ENCODE measurements at places on chromosomes 16 and 17.

DNA sequence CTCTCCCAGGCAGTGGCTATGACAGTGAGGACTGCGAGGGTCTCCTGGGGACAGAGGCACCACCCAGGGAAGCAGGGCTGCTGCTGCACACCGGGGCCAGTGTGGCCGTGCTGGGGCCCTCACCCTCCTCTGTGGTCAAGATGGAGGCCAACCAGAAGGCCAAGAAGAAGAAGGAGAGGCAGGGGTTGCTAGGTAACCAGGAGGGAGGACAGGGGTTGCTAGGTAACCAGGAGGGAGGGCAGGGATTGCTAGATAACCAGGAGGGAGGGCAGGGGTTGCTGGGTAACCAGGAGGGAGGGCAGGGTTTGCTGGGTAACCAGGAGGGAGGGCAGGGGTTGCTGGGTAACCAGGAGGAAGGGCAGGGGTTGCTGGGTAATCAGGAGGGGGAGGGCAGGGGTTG lies 55.2 kb downstream of the ACTG1 start:
- DNase-seq, result no peak

GRCh38 chr16:77960766-77961165 lies 61.6 kb upstream of the CLEC3A start:
- DNase-seq, result no peak

DNA sequence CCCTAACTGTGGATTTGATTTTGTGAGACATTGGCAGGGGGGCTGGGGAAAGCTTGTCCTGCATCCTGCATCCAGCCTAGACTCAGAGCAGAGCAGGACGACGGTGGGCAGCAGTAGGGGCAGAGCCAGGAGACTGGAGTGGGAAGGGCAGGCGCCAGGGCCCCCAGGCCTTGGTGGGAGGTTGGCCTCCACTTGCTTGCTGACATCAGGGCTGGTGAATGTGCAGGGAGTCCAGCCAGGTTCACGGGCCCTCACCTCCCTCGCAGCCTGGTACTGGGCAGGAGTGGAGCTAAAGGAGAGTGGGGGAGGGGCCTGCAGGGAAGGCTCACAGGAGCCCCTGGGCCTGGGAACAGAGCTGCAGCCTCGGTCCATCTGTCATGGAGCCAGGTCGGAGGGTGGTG lies 2.2 kb upstream of the SMTNL2 start:
- DNase-seq, result no peak

- no peak for DNase-seq
These were observed 259.0 kb downstream of the HS3ST4 start for GRCh38 chr16:25950586-25951281.

DNA sequence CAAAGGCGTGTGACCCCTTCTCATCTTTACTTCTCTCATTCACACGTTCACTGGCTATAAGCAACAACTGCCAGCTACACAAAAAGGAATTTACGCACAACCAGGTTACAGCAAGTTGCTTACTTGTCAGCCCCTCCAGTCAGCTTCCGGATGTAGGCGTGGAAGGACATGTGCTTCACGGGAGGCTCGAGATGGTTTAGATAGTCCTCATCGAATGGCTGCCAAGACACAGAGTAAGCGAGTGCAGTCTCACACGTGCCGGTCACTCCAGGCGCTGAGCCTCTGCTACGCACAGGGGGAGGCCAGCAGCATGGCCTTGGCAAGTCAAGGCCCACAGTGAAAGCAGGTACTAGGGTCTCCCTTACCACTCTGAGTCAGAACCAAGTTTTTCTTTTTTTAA lies 28.3 kb downstream of the NPLOC4 start:
- no peak for DNase-seq

DNA sequence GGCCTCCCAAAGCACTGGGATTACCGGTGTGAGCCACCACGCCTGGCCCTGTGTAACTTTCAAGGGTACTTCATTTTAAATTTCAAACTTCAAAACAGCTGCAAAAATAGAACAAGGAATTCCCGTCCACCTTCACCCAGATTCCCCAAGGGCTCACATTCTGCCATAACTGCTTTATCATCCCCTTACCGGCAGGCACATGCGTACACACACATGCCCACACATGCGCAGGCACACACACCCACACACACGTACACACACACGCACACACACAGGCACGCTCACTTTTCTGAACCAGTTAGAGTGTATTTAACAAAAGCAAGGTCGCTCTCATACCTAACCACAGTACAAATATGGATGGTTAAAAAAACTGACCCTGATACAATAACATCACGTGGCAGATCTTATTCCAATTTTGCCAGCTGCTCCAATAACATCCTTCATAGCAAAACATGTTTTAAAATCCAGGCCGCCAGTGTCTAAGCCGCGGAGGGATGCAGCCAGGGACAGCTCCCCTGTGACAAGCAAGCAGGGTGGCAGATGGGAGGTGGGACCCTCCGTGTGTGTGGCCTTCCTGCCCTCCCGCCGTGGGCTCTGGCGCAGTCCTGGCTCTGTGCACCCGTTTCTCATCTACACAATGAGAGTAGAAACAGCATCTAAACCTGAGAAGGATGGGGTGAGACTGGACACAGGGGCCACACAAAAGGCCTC lies 23.1 kb downstream of the PDIA2 start:
- DNase-seq, result no peak

- DNase-seq, result no peak
These were observed 236.7 kb downstream of the ZFHX3 start for GRCh38 chr16:72811188-72811720.

- DNase-seq, result no peak
These were observed 22.6 kb downstream of the C17orf67 start for GRCh38 chr17:56810891-56811775.

- DNase-seq, result peak; percentile 12
These were observed 215.3 kb downstream of the C16orf78 start for GRCh38 chr16:49588729-49589384.

GRCh38 chr16:55326261-55327092 lies 2.5 kb downstream of the IRX6 start:
- DNase-seq, result no peak

GRCh38 chr16:76360404-76360803 lies 83.2 kb downstream of the CNTNAP4 start:
- no peak for DNase-seq

DNA sequence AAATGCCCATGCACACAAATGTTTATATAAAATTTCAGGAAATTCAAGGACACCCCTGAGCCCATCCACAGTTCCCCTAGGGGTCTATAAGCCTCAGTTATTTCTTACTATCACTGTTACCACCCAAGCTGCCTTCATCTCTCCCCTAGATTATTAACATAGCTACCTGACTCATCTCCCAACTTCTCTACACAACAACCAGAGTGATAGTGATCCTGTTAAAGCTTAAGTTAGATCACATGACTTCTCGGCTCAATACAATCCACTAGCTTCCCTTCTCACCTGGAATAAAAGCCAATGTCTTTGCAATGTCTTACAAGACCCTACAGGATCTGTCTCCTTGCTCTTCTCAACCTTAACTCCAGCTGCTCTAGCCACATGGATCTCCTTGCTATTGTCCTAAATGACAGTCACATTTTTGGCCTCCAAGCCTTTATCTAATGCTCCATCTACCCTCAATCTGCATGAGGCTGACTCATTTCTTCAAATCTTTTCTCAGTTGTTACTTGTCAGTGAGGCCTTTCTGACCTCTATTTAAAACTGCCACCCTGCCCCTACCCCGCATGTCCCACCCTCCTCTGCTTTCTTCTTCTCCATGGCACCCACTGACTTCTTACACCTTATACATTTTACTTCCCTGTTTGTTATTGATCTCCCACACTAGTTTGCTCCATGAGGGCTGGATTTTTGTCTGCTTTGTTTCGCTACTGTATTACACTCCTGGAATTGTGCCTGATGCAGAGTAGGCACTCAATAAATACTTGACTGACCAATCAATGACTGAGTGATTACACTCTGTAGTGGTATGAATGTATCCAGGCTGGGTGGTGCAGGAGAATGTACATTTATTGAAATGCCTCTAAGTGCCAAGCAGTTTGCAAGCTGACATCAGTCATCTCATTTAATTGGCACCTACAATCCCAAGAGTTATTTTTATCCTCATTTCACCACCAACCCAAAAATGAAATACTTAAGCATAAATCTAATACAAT lies 5.2 kb upstream of the LIG3 start:
- no peak for DNase-seq

DNA sequence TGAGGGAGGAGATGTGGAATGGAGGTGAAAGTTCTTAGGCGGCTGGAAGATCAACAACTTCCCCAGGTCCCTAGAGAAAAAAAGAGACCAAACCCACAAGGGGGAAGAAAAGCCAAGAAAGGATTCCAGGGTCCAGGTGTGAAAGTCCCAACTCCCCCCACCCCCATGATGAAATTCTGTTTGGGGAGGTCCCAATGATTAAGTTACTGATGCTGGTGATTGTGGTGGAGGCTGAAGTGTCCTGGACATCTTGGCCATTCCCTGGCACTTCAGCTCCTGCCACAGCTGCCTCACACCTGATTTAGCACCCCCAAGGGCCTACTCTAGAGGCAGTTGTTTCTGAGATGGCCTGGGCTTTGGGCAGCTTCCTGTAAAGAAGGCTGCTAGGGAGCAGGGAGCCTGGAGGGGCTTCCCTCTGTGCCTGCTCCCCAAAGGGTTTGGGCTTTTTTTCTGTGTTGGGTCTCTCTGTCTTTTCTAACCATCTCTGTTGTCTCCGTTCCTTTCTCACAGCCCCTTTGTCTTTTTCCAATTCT lies 13.1 kb downstream of the HOXB4 start:
- no peak for DNase-seq

DNA sequence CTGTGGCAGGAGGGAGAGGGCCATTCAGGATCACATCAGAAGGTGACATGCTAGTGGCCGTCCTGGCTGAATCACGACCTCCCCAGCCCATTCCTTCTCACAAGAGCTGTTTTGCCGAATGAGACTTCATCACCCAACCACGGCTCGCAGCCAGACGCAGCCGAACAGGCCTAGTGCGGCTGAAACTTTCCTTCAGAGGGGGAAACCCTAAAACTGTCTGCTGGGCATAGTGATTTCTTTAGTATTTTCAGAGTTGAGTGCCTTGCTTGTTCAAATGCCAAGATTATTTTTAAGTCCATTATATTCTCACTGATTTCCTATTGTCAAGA lies 343.7 kb downstream of the CPPED1 start:
- no peak for DNase-seq

DNA sequence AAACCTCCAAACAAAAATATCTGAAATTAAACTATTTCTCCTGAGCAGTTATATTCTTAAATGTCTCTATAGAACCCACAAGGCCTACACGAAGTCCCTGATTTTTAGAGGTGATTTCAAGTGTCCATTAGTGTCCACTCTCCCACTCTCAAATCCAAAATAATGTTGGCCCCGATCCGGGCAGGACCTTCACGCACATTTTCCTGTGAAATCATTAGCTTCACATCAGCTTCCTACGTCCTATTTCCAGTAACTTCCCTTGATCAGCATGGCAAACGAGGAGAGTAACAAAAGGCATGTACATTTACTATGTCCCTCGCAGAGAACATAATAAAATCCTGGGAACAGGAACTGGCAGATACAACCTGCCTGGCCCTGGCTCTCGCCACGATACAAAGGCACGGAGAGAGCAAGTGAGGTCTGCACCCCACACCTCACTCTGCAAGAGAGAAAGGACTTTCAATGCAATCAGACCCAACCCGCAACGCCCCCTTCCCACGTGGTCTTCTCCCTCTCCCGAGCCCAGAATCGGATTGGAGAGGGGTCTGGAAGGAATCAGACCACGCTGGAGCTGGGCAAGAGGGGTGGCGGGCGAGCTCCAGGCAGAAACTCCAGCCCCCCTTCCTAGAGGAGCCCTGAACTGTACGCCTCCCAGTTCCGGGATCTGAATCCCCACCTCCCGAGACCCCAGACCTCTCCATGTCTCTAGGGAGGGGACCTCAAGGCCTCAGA lies 17.5 kb upstream of the C17orf78 start:
- DNase-seq, result peak; percentile 79

DNA sequence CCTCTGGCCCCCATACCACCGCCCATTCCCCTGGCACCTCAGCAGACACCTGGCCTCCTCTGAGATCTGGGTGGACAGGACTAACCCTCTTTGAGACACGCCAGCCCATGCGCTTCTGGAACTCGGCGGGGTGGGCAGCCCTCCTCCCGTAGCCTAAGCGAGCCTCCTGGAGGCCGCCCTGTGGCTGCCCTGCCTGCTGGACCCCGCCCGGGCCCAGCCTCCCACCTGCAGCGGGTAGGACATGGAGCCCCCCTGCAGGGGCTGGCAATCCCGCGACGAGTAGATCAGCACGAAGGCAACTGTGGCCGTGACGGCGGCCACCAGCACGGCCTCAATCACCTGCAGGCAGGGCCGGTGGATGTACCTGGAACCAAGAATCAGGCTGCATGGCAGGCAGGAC lies 8.2 kb upstream of the CCDC154 start:
- no peak for DNase-seq

GRCh38 chr16:77780378-77780837 lies 8.0 kb upstream of the VAT1L start:
- no peak for DNase-seq

GRCh38 chr16:20175358-20175757 lies 101.7 kb upstream of the GPR139 start:
- no peak for DNase-seq

DNA sequence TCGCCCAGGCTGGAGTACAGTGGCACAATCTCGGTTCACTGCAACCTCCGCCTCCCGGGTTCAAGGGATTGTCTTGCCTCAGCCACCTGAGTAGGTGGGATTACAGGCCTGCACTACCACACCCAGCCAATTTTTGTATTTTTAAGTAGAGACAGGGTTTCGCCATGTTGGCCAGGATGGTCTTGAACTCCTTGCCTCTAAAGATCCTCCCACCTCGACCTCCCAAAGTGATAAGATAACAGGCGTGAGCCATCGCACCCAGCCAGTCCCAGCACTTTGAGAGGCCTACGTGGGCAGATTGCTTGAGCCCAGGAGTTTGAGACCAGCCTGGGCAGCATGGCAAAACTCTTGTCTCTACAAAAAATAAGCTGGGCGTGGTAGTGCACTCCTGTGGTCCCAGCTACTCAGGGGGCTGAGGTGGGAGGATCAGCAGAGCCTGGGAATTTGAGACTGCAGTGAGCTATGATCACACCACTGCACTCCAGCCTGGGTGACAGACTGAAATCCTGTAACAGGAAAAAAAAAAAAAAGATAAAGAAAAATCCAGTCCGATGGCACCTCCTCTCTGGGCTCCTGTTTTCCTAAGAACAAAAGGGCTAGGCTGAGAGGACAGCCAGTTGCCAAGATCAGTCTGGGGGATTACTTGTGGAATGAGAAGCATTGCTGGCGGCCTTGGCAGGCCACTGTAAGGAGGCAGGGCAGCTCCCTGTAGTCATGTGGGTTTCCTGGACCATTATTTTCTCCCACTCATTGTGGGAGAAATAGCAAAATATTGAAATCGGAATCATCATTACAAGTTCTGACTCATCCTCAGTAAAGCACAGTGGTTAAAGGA lies 3.0 kb upstream of the PIPOX start:
- peak; percentile 49 for DNase-seq
